SK-MEL-5 (cell line): ENCODE measurements at places on chromosomes 12 and 14.

DNA sequence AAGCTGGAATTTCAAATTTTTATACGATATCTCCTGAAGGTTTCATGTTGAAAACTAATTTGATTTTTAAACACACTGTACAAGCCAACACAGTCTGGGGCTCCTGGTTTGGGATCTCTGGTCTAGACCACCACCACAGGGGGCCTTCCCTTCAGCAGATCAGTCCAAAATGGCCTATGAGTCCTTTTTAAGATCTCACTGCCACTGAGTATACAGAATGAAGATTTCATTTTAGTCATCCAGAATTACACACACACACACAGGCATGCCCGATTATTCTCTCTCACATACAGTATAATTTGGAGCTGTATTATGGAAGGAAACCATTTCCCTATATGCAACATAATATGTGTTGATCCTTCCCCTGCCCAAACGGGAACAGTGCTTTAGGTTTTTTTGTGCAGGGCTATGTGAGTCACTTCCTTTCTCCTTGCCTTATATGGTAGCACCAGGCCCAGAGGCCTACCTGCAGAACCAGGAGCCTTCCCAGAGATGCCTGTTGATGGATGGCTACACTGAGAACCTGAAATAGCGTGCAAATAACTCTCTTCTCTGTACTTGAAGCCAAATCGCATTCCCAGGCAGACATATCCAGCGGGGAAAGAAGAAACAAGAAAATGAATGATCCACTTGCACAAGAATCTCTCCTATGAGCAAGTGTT lies 28.1 kb upstream of the WNK1 start:
- no peak for DNase-seq

GRCh38 chr12:40216516-40217288 lies 8.1 kb upstream of the LRRK2 start:
- DNase-seq = no peak

GRCh38 chr12:76976777-76977382 lies 88.5 kb downstream of the E2F7 start:
- DNase-seq = no peak

- no peak for DNase-seq
These were observed 126.1 kb downstream of the SMOC1 start for GRCh38 chr14:70005281-70005805.

DNA sequence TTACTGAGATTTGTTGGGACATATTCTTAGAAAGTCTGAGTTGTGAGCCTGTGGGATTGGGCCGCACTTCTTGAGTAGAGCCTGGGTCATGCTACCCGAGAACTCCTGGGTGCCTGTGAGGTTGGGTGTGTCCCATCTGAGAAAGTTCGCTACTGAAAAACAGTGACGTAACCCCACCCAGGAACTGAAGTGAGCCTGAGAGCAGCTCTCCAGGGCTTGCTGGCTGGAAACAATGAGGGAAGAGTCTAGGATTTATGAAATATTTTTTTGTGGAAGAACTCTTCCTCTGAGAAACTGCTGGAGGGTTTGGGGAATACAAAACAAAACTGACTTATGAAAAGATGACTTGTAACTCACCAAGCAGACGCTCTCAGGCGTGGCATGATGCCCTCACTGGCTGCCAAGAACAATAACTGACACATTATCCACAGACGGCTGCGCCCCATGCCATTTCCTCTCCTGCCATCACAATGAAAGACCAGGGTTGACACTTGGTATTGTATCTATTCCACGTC lies 69.2 kb downstream of the RASSF3 start:
- peak; percentile 99 for DNase-seq

DNA sequence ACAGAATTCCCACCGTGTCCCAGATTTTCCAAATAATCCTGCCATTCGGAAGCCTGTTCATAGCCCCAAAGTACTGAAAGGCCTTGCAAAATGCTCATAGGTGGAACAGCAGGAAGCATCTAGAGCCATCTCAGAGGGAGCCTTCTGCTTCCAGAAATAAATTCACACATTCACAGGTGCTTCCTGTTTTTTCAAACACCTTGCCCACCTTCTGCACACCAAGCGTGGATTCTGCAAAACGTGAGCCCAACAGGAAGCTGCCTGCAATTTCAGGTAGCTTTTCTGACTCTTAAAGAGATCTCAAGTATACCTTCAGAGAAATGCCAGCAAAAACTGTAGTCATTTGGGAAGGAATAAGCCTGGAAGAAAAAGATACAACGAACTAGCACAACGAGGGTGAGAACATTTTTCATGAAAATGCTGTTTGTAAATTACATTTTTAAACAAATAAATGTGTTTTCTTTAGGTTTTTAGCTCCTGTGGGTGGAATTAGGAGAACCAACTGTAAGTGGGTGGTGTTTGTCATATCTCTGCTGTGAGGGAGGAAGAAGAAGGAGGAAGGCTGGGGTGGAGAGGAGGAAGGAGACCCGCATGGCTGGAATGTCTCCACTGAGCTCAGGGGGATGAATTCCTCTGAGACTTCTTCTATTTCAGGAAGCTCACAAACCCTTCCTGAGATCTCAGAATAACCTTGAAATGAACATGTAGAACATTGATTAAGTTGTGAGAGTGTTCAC lies at the start of gene IFNG-AS1:
IFNG-AS1 (plus strand) TSS at position 264 of the 737 bp plus-strand sequence.
- DNase-seq = no peak
